MG63 (cell line): ENCODE measurements at places on chromosomes 4 and X. TPM values are rescaled to one million over a fixed set of nuclear protein-coding genes. Genes with fewer than 3 reads are reported as not detected.

CMC4 gene
- 16.7 and 38.6 TPM in 2 replicates for total RNA-seq

CNKSR2 gene
- 0.07 TPM in 1 of 2 replicates, not detected in the other for total RNA-seq

IL3RA gene
- not detected in 2 replicates for total RNA-seq

SLC9B1 gene
- 1.5 and 2.3 TPM in 2 replicates for total RNA-seq

CSAG1 gene
- not detected in 2 replicates for total RNA-seq

FLNA gene
- 1,037 and 1,563 TPM in 2 replicates for total RNA-seq

FAT4 gene
- total RNA-seq: 4.1 and 5.6 TPM in 2 replicates

FAM9B gene
- total RNA-seq: not detected in 2 replicates

BANK1 gene
- 1.1 TPM in 1 of 2 replicates, not detected in the other for total RNA-seq

GAGE1 gene
- not detected in 2 replicates for total RNA-seq

USP17L21 gene
- not detected in 2 replicates for total RNA-seq

TRMT44 gene
- total RNA-seq: 3.2 and 13.4 TPM in 2 replicates

NFXL1 gene
- total RNA-seq: 4.0 and 4.1 TPM in 2 replicates

CSN1S1 gene
- total RNA-seq: not detected in 2 replicates

CPLX1 gene
- not detected in 2 replicates for total RNA-seq

ADH1A gene
- not detected in 2 replicates for total RNA-seq

FAM241A gene
- 1.2 and 3.7 TPM in 2 replicates for total RNA-seq

MAGEB2 gene
- total RNA-seq: not detected in 2 replicates

POLN gene
- total RNA-seq: not detected in 2 replicates

KLHL5 gene
- total RNA-seq: 50.8 and 78.7 TPM in 2 replicates

ETDC gene
- not detected in 2 replicates for total RNA-seq

CYP4V2 gene
- total RNA-seq: 15.2 and 22.0 TPM in 2 replicates

RHOXF1 gene
- total RNA-seq: not detected in 2 replicates

GAGE2A gene
- total RNA-seq: not detected in 2 replicates
